Natural killer cell treated with Interleukin-12 subunit alpha and Interleukin-12 subunit beta and Interleukin-15 and Interleukin-18, amount 100 ng/mL, for 72 hours (primary cell): ENCODE measurements at places on chromosomes 11 and 22. TPM values are rescaled to one million over a fixed set of nuclear protein-coding genes. Genes with fewer than 3 reads are reported as not detected.

DNA sequence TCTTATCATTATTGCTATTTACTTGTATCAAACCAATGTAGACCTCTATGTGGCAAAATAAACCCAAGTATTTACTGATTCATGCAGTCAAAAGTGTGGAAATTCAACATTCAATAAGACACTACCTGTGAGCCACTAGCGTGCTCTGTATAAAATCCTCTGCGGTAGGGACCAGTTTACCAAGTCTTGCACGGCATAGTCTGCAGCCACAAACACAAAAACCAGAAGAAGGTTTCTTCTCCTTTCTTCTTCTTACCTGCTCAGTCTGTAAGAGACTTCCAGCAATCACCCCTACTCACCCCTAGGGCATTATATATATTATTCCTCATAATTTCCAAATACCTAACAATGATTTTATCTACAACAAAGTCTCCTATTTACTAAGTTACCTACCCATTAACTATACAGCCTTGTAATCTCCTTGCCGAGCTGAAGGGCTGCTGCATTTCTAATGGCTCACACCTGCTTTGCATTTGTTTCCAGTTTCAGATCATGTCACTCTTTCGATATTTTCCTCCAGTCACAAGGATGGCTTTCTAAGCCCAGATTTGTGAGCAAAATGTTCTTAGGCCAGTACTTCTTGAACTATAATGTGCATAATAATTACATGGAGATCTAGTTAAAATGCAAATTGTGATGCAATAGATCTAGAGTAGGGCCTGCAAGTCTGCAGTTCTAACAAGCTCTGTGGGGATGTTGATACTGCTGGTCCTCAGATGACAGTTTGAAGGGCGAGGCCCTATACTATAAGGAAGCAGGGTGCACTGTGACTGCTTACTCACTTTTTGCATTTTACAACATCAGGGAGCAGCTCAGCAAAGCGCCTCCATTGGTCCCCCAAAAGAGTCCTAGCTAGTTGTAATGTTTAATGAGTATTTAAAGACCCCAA lies 191.9 kb upstream of the DDI1 start:
- no peak for DNase-seq

DNA sequence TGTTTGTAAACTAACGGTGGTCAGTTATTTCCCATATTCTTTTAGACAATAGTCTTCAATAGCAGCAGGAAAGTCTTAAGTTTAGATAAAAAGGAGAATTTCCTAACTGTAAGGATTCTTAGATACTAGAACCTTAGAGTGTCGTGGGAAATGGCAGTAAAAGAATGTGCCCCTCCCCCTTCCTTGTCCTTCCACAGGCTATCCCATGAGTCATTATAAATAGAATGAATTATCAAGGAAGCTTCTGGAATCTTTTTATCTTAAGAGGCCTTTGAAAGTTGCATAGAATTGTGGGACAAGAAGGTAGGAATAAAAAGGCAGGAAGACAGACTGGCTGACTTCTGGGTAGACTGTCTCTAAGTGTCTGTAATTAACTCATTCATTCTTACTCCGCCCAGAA lies 165.2 kb upstream of the TBCEL start:
- DNase-seq = no peak

Gene DNAJC4
- 33.0 TPM for total RNA-seq

Gene HTR3B
- not detected for total RNA-seq

Gene TUB
- not detected for total RNA-seq

Gene HPX
- total RNA-seq = 0.92 TPM

GRCh38 chr22:22720724-22721261 lies 76.4 kb downstream of the GGTLC2 start:
- no peak for DNase-seq

Gene MMP27
- not detected for total RNA-seq

- DNase-seq = no peak
Observed at GRCh38 chr22:22218302-22218701, 26.3 kb upstream of the VPREB1 start.

DNA sequence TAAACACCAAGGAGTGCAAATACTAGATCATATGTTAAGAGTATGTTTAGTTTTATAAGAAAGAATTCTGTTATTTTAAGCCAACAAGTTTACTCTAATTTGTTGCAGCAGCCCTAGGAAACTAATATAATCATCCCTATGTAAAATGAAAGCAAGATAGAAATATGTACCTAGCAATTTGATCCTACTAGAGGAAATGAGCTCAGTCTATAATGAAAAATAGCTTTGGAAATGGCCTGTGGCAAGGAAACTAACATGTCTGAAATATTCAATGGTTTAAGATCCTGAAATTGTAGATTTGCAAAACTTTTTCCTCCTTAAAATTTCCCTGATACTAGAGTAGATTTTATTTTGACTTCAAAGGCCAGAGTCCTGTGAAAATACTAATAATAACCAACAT lies 112.7 kb upstream of the SLC5A12 start:
- no peak for DNase-seq

Gene CRYBB2
- total RNA-seq = not detected

DNA sequence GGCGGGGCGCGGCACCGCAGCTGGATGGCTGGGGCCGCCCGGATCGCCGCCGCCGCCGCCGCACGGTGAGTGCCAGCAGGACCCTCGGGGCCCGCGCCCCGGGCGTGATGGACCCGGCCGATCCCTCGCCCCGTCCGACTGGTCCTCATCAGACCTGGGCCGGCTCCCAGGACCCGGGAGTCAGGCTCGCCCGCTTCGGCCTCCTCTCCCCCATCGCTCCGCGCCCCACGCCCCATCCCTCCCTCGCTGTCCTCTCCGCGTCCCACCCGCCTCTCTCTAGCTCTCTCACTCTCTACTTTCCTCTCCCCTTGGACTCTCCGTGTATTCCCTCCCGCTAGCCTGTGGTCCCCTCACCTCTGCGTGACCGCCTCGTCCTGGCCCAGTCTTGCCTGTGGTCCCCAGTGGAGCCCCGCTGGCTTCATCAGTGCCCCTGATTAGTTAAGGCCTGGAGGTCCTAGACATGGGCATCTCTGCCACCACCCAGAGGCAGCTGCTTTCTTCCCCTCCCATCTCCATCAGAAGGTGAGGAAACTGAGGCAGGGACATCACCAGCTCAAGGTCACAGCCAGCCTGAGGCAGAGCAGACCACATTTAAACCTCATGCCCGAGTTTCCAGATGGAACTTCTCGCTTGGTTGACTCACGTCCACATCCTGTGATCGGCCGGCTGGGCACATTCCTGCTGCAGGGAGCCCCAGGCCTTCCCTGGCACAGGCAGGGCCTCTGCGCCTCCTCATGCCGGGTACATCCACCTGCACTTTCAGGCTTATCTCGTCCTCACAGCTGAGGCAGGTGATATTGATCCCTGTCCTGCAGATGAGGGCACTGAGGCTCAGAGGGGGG lies 429 bp downstream of the SLC39A13 start:
- peak; percentile 59 for DNase-seq

DNA sequence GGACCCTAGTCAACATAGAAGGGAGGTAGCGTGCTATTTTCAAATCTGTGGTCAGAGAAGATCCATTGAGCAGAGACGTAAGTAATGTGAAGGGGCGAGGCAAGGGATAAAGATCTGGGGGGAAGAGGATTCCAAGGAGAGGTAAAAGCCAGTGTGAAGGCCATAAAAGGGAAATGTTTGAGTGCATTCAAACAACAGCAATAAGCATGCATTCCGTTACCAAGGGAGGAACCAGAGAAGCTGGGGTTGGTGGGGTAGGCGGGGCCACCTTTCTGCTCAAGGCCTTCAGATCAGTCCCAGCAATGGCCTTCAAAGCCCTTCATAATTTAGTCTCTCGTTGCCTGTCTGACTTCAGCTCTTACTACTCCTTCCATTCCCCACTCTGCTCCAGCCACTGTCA lies 18.4 kb upstream of the SMPD1 start:
- no peak for DNase-seq

GRCh38 chr22:20588843-20589581 lies 81.6 kb downstream of the MED15 start:
- no peak for DNase-seq

Gene OR8A1
- not detected for total RNA-seq

Gene NPAS4
- total RNA-seq = not detected

Gene BTG4
- total RNA-seq = not detected

Gene EXPH5
- total RNA-seq = 0.56 TPM

GRCh38 chr22:26779108-26779507 lies 121.7 kb downstream of the MIAT start:
- DNase-seq = no peak

Gene TRIM34
- 6.2 TPM for total RNA-seq
